ENCODE measurements at places on chromosomes 16 and 17.
A peak's percentile ranks its signal among the peaks of the same experiment; 100 is the strongest.

DNA sequence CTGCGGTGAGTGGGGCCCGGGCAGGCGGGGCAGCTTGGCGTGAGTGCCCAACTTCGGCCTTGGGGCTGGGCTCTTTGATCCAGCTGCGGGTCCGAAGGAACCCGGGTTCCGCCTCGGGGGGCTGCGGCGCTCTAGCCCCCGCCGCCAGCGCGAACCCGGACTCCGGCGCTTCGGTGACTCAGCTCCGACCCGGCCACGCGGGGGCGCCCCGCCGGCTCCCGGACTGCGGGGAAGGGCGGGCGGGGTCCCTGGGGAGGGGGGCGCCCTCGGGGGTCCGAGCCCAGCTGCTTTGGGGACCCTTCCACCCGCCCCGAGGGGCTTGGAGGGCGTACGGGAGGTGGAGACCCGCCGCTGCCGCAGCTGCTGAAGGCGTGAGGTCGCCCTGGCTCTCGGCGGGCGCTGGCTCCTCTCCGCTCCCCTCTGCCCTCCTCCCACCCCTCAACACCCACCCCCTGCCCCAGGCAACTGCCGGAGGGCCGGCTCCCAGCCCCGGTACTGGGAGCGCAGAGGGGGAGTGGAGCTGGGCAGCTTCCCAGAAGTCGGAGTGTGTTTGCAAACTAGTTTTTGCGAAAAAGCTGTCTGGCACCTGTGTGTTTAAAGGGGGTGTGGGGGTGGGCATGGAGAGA, 516 bp downstream of the CPNE2 start:
- no peak for DNase-seq

- DNase-seq: no peak
Measured at GRCh38 chr16:66486199-66486772, 59.2 kb downstream of the BEAN1 start.

- no peak for DNase-seq
Measured at GRCh38 chr16:31002862-31003341, 7.5 kb downstream of the STX1B start.

DNA sequence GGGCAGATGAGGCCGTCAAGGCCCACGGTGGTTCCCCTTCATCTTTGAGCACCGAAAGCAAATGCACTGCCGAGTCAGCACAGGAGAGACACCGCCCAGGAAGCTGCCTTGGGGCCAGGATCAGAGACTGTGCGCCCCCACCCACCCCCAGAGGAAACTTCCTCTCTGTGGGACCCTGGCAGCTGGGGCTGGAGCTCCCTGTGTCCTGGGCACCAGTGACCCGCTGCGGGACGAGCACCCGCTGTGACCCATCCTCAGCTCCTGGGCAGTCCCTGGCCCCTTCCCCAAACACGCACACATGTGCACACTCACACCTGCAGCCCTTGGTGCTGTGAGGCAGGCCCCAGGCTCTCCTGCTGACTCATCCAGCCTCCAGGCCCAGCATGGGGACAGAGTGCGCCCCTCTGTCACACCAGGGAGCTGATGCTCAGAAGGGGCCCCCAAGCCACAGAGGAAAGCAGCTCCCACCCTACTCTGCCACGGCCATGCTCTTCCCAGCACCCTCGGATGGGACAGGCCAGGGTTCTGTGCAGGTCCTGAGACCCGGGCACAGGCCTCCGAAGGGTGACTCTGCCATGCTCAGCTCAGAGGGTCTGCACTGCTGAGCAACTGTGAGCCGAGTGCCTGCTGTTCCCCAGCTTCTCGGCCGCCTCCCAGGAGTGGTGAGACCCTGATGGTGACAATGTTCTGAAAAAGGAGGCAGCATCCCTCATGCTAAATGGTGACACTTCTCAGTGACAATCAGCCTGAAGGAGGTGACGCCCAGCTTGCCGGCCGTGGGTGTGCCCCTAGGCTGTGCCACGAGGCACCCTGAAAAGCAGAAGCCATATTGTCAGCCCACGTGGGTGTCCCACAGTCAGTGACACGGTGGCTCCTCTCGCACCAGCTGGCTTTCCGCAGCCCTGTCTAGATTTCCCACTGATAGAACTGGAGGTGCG, 3.6 kb downstream of the PIEZO1 start:
- DNase-seq: no peak

DNA sequence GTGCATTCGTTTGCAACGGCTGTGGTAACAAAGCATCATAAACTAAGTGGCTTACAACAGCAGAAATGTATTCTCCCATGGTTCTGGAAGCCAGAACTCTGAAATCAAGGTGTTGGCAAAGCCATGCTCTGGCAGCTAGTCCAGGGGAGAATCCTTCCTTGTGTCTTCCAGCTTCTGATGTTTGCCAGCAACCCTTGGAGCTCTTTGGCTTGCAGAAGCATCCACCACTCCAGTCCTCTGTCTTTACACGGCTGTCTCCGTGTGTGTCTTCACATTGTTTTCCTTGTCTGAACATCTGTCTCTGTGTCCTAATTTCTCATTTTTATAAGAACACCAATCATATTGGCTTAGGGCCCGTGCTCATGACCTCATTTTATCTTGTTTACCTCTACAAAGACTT, 265.3 kb upstream of the HSBP1 start:
- DNase-seq: no peak

DNA sequence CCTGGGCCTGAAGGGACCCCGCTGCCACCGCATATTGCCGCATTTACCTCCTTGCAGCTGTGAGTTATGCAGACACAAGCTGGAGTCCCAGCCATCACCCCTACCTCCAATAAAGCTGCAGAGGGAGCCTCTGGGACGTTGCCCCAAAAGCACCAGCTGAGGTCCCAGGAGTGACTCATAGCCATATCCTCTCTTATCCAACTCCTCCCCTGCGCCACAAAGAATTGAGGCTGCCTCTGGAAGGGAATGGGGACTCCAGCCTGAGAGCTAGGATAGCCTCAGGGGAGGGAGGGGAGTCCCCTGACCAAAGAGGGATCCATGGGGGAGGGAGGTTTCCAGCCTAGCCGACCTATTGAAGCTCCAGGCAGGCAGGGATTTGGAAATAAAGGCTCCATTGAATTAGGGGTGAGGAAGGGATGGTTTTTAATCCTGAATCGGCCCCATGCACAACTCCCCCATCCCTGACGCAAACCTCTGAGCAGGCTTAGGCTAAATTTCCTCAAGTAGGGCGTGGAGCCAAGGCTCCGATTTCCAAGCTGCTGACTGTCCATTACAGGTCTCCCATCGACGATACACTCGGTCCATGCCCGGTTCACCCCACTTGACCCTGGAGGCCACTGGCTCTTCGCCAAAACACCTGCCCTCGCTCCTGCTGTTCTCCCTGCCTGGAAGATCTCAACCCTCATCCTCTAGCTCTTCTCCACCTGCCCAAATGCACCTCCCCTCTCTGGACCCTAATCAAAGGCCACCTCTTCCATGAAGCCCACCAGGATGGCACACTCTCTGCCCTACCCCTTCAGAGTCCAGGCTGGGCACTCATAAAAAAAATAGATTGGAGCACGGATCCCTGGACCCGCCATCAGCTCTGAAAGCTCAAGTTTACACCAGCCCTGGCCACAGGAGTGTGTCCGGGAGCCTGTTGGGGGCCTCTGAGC, 27.5 kb downstream of the PIMREG start:
- no peak for DNase-seq

DNA sequence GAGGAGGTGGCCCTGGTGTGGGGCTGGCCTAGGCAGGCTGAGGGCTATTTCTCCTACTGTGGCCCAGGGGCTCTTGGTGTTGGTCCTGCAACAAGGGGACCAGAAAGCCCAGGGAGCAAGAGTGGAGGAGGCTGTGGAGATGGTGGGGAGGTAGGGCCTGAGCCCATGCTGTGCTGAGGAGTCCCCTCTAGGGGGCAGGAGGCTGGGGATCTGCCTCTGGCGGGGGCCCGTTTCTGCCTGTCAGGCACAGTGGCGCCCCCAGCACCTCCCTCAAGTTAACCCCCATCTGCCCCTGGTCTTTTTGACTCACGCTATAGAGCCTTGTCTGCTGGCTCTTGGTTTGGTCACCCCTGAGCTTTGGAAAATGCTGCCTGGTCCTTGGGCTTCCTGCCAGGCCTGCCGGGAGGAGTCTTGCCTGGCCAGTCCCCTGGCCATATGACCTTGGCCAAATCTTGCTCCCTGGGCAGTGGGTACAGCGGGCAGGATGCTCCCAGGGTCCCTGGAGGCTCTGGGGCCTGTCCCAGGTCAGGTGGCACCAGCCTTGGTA, 5.9 kb downstream of the BAIAP2 start:
- no peak for DNase-seq

GRCh38 chr17:39174920-39175694, 9.1 kb upstream of the ARL5C start:
- peak; percentile 61 for DNase-seq

DNA sequence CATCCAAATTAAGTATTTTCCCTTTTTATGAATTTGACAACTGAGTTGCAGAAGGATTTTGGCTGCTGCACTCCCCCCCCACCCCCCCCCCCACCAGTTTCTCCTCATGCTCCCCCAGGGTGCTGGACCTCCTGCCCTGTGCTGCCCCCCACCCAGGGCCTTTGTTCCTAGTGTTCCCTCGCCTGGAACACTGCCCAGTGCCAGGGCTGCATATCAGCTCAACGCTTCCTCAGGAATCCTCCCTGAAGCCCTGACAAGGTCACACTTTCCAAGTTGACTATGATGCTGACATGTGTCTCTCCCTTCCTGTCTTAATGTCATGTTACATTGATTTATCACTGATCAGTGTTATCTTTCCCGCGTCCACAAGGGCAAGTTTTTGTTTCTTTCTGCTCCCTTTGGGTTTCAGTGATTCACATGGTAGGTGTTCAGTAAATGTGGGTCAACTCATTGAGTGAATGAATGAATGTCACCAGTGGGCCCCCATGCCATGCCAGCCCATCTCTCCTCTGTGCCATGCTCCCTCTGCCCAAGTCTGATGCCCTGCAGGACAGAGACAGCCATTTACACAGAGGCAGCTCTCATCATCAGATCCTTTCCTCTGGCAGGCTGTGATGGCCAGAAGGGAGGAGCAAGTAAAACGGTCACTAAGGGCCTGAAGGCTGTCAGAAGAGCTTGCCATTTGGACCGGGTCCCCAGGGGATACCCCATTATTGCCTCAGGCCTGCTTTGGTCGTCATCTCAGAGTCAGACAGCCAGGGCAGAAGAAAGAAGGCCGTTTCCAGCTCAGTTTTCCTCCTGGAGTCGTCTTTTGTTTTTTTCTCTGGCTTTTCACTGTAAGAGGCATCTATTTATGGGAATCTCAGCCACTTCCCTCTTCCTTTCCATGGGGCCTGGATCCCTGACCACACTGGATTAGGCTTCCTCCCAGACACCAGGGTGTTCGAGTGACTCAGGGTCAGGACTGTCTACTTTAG, 386.2 kb downstream of the SNX29 start:
- DNase-seq: no peak

GRCh38 chr17:44602970-44603369, 45.7 kb downstream of the FZD2 start:
- no peak for DNase-seq

- DNase-seq: no peak
Measured at GRCh38 chr17:72506773-72507172, 386.0 kb downstream of the SOX9 start.

- DNase-seq: peak; percentile 74
Measured at GRCh38 chr17:38349097-38349730, 2.4 kb upstream of the SOCS7 start.

- DNase-seq: no peak
Measured at GRCh38 chr17:29126268-29126930, 53.8 kb downstream of the MYO18A start.

- no peak for DNase-seq
Measured at GRCh38 chr16:1991588-1991947, 1.8 kb downstream of the SYNGR3 start.

- DNase-seq: no peak
Measured at GRCh38 chr17:78779850-78780249, 2.2 kb downstream of the CYTH1 start.

DNA sequence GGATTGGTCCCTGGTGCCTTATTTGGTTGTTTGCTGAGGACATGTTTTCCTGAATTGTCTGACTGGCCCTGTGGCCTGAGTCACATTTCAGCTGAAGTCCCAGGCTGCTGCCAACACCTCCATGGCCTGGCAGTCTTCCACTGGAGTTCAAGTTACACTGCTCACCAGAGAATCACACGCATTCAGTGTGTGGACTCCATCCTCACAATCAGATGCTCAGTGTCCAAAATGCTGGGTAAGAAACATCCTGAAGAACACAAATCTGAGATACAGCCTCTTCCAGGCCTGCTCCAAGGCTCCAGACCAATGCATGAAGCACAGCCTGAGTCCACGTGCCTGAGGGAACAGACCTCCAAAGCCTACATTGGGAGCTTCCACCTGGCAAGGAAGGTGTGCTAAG, 19.2 kb downstream of the CD300LB start:
- no peak for DNase-seq

DNA sequence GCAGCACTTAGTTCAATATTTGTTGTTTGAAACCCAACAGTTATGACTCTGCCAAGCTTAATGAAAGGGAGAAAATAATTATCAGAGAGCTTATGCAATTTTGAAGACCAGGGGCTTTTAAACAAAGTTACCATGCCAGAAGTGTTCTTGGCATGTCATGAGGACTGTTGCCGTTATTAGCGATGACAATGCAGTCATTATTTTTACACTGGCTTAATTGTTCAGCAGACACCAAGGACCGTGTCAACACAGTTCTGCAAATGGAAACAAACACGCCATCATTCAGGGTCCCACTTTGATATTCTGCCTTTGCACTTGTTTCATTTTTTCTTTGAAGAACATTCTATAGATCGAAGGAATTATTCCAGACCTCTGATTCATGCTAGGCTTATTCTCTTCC, 518.5 kb downstream of the CDH13 start:
- no peak for DNase-seq

DNA sequence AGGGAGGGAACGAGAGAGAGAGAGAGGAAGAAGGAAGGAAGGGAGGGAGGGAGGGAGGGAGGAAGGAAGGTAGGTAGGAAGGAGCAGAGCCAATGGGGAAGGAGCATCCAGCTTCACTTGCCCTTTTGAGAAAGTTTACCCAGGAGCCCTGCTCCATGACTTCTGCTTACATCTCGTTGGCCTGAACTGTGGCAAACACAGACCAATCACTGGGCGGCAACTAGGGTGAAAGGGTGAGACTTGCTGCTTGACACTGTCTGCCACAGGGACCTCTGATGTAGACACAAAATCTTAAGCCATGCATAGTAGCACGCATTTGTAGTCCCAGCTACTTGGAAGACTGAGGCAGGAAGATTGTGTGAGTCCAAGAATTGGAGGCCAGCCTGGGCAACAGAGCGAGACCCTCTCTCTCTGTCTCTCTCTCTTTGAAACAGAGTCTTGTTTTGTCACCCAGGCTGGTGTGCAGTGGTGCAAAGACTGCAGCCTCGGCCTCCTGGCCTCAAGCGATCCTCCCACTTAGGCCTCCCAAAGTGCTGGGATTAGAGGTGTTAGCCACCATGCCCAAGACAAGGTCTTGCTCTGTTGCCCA, 19.5 kb upstream of the TUBG2 start:
- DNase-seq: no peak

DNA sequence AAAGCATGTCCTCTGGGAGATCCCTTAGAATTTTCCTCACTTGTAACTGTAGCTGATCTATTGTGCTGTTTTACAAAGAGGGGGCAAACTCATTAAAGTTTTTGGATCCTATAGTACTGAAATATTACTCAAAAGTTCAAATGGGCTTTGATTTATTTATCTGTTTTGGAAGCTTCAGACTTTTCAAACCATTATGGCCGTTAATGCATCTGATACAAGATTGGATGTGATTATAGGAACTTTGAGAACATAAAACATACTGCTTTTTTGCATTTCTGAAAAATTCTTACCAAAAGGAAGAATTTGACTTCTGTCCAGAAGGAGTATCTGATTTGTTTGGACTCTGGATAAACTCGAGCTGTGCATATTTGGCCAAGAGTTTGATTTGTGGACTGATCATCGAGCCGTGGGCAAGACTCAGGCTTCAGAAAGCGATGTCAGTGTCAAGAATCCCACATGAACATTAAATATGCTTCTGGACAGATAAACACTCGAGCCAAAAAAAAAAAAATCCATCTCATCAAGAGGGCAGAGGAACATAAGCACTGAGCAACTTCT, 8.2 kb upstream of the MARCHF10 start:
- DNase-seq: no peak

Data from stimulated activated CD8-positive, alpha-beta memory T cell treated with anti-CD3 and anti-CD28 coated beads, Interleukin-15, amount 100 ng/mL, for 1 hour (primary cell).